ENCODE measurements at places on chromosomes 13 and 19.

DNA sequence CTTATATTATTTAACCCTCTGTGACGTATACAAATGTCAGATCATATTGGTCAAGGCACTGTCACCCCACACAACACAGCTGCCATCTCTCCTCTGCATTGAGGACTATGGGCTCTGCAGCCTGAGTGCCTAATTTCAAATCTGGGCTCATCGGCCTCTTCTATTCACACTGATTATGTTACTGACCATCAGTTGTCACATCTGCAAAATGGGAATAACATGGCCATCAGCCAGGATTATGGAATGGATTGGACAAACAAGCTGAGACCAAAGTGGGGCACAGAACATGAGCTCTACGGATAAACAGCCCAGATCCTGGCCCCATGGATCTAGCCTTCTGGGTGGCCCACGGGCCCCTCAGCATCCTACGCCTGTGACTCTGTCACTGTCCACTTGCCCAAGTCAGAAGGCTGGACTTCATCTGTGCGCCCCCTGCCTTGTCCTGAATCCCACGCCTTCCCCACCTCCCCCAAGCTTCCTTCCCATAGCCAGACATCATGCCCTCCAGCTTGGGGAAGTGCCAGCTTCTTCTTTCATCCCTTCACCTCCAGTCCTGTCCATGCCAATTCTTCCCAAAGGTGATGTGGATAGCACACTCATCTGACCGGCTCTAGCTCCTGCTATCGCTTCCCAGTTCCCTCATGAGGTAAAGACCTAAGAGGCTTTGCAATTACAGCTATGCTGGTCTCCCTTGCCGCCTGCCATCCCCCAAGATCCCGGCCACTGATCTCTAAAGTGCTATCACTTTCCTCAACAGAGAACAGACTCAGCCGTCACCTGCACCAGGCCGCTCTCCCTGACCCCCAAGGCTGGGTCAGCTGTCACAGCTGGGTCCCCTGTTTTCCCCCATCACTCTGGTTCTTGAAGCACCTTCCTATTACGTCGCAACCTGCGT lies 872 bp downstream of the FARSA start:
- no peak for DNase-seq

- no peak for DNase-seq
These were observed 8.2 kb downstream of the LAMP1 start for GRCh38 chr13:113305208-113305607.

DNA sequence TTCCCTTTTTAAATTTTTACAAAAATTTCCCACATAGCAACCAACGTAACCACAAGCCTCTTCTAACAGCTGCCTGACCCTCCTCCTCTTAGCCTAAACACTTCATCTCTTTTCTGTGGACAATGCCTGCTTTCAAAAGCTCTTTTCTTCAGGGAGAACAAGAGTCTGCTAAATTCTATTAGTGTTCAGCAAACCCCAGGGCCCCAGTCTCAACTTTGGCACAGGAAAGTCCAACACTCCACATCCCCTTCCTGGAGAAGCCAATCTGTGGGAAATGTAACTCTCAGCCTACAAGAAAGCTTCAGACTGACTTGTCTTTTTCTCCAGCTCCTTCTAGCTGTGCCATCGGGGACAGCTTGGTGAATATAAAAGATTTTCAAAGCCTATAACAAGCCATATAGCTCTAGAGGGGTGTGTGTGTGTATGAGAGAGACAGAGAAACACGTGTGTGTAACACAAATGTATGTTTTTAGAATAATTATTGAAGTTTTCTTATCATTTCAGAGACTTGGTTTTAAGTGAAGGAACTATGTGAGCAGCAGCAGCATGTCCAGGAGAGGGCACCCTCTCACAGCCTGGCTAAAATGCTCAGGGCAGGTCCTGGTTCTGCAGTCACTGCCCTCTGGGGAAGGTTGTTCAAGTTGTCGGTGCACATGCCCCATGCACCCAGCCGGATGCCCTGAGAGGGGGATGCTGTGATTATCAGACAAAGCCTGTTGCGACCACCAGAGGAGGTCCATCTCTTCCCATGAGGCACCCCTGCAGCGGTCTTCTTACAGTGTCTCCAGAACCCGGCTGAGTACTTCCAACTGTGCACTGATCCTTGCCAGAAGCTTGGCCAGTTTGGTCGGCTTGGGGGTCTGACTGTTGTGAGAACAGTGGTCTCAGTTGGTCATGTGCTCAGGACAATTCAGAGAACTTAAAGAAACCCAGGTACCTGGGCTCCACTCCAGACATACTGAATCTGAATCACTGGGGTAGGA lies 34.4 kb downstream of the CCDC70 start:
- no peak for DNase-seq

GRCh38 chr19:34348899-34349487 lies 16.0 kb upstream of the GPI start:
- DNase-seq, result no peak

- DNase-seq, result no peak
These were observed 21.0 kb downstream of the LMO7 start for GRCh38 chr13:75657111-75657510.

DNA sequence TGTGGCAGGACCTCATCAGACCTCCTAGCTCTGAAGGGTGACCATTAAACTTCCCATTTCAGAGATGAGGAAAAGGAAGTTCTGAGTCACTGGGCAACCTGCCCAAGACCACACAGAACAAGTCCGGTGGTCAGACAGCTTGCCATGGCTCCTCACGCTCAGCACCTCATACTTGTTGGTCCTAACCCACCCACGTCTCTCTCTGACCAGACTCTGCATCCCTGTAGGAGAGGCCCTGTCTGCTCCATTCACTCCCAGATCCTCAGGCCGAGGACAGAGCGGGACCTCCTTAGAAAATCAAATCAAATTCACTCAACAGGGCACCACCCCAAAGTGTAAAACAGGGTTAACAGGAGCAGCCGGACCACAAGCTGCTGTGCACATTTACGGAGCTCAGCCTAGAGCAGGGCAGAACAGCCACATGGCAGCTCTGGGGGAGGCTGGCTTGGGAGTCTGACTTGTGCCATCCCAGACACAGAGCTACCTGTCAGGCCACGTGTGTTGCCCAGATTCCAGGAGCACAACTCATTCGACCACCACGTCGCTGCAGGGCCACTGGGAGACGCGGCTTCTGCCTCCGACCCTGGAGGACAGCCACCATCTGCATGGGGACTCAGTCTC lies 1.7 kb downstream of the MIER2 start:
- no peak for DNase-seq
